Esophagus mucosa (tissue), 1 donor: ENCODE measurements at places on chromosomes 2 and 18.
A peak's percentile ranks its signal among the peaks of the same experiment; 100 is the strongest.

- no peak for ATAC-seq
Observed at GRCh38 chr2:235508371-235509160, 14.7 kb downstream of the AGAP1 start.

DNA sequence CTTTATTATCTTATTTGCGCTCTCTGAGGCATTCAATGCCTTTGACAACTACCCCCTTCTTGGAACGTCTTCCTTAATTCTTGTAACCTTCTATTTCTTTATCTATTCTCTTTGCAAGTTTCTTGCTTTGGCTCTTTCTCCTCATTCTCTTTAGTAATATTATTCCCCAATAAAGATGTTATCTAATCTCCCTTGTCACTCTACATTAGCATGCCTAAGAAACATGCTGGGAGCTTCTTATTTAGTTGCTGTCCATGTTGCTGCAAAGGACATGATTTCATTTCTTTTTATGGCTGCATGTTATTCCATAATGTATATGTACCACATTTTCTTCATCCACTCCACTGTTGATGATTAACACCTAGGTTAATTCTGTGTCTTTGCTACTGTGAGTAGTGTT is 113.7 kb downstream of the RDH14 start:
- no peak for ATAC-seq

DNA sequence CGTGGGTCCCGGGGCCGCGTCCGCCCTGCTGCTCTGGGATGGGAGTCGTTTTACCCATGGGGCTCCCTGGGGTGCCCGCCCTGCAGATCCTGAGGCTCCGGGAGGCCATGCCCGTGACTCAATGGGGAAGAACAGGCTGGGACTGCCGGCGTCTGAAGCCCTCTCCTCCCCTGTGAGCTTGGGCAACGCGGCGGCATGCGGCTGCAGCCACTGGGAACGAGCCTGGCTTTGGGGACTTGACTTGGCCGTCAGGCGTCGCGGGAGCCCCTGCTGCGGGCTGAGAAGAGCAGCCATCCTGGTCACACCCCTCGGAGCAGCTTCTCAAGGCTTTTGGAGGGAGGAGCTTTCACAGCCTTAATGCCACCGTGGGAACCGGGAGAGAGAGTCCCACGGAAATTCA is 126.9 kb upstream of the CTDP1 start:
- peak; percentile 79 for ATAC-seq

DNA sequence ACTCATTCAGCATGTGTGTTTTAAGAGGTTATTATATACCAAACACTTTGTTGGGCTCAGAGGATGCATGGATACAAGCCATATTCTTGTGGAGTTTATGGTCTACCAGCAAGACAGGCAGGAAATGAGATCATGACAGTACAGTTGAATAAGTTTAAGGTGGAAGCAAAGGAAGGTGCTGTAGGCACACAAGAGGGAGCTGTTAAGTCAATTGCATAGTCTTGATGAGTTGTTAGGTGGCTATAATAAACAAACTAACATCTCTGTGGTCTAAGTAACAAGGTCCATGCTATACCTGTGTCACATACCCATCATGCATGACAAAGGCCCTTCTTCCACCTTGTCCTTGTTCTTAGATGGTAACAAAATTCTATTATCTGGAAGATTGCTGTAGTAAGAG is 538.3 kb downstream of the CNTNAP5 start:
- ATAC-seq: no peak

GRCh38 chr2:183179156-183179555 is 54.9 kb downstream of the NUP35 start:
- ATAC-seq: no peak

DNA sequence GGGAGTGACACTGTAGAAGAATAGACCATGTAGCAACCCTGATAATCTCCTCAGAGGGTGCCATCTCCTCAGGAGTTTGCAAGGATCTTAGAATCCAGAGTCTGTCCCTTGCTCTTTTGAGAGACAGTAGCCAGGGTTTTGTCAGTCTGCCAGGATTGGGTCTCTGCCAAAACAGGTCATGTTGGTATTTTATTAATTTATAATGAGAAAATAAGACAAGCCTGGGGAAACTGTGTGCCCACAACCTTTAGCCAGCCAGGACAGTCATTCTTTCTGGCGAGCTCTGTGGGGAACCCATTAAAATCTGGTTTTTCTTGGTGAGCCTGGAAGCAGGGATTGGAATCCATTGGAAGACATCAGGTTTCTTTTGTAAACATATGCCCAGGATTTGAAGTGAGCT is 78.6 kb downstream of the PTPRM start:
- ATAC-seq: no peak

DNA sequence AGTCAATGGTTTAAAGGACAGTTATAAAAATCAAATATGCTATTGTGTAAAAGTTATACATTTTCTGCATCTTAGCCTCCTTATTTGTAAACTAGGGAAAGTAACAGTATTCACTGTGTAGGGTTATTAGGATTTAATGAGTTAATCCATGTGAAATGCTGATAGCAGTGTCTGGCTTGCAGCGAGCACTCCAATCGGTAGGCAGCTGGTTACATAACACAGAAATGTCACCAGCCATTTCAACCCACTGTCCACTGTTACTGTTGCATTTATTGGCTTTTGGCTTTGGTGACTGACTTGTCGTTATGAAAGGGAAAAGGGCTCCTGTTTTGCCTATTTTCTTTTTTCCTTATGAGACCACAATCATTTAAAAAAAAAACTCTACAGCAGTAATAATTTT is 38.9 kb downstream of the ID2 start:
- no peak for ATAC-seq

GRCh38 chr2:33320573-33320972 is 155.9 kb upstream of the RASGRP3 start:
- ATAC-seq: no peak

DNA sequence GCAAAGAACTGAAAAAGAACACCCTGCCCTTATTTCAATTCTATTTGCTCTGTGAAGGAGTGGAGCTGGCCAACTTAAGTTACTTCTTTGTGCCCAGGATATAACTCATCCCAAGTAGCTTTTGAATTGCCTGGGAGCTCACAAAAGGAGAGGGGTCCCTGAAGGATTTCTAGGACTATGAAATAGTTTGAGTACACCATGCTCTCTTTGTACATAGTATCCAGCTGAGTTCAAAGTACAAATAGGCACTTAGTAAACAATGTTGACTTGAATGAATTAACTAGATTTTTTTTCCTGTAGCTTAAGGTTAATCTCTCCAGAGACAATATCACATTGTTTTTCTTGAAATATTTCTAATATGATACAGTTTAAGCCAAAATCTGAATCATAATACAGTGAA is 47.7 kb downstream of the ZC3H15 start:
- no peak for ATAC-seq

GRCh38 chr2:150143087-150143536 is 344.4 kb downstream of the RND3 start:
- ATAC-seq: no peak

DNA sequence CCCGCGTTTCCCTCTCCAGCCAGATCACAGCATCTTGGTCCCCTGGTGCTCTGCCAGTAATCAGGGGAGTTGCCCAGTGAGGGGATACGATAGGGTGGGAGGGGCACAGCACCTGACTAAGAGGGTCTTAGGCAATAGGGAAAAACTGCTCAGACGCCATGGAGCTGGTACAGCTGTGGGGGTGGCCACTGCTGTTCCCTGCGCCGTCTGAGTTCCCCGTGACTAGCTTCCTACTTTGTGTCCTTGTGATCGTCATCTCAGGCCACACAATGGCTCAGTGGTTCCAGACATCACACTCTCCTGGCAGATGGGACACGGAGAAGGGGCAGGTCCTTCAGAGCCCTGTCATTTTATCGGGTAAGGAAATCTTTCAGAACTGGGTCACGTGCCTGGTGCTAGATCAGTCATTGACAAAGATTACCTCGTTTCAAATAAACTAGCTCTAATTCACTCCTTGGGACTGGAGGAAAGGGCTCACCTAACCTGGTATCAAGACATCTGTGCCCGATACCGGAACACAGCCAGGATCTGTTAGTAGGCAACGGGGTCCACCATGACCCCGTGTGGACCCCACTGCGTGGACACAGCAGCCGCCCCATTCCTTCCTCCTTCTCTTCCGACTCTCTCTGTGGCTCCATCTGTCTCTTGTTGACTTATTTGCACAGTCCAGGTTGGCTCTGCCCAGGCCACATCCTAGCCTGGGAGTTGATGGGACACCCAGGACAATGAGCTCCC is 101.6 kb downstream of the PTGR3 start:
- ATAC-seq: no peak

- ATAC-seq: no peak
Observed at GRCh38 chr18:58275176-58275575, 231.2 kb downstream of the NEDD4L start.

GRCh38 chr2:100043891-100044255 is 98.5 kb downstream of the AFF3 start:
- no peak for ATAC-seq

- ATAC-seq: no peak
Observed at GRCh38 chr2:145288650-145289496, 769.0 kb upstream of the ZEB2 start.

GRCh38 chr2:9699139-9700108 is 68.6 kb upstream of the YWHAQ start:
- ATAC-seq: peak; percentile 58

- ATAC-seq: no peak
Observed at GRCh38 chr18:10070561-10071000, 156.8 kb downstream of the VAPA start.

GRCh38 chr2:199383021-199383420 is 74.7 kb downstream of the SATB2 start:
- ATAC-seq: no peak

GRCh38 chr18:48194591-48195181 is 214.5 kb downstream of the ZBTB7C start:
- no peak for ATAC-seq

DNA sequence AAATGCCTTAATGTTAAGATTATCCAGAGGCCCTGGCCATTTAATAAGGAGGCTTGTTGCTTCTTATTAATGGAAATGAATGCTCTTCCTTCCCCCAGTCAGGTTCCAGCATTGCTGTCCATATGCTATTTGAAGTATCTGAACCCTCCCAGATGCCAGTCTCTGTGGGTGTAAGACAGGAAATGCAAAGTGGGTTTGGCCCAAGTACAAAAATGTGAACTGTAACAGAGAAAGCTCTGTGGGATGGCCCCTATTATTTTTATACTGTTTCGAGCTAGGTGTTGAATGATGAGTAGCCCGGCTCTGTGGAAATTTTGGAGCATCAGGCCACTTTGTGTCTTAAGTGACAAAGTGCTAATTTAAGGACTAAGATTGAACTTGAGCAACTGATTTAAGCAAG is 141.0 kb downstream of the UXS1 start:
- no peak for ATAC-seq

- ATAC-seq: no peak
Observed at GRCh38 chr2:84102274-84102673, 356.8 kb downstream of the SUCLG1 start.

DNA sequence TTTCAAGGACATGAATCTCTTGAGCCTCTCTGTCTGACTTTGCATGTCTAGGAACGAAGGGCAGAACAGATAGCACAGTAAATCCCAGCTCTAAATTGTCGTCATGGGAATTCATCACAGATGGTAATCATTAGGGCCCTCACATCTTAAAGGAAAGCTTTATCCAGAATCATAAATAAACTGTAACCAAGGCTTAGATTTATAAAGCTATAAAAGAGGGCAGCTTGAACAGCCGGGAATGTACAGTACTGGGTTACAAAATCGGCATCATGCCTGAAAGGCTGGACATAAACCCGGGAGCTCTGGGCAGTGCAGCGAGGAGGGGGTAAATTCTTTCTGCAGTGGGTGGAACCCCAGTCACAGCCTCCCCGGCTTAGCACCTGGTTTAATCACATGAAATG is 144.4 kb downstream of the GFPT1 start:
- ATAC-seq: no peak

- ATAC-seq: no peak
Observed at GRCh38 chr2:111522231-111522768, 361.7 kb downstream of the ANAPC1 start.

DNA sequence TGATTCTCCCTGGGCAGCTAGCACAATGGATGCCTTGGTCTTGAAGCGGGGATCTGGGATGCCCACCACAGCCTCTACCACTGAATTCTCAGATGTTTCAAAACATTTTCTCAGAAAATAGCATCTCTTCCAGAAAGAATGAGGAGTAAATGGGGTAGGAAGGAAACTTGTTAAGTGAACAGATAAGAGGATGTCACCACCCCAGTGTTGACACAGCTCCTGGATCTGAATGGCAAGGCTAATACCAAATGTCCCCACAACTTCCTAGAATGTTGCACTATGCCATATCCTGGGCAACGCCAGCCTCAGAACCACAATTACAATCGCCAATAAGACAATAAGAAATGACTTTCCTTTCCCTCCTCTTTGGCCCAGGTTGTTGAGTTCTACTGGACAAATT is 177.2 kb downstream of the BCL11A start:
- no peak for ATAC-seq

- ATAC-seq: no peak
Observed at GRCh38 chr2:67777010-67777409, 285.8 kb downstream of the C1D start.

DNA sequence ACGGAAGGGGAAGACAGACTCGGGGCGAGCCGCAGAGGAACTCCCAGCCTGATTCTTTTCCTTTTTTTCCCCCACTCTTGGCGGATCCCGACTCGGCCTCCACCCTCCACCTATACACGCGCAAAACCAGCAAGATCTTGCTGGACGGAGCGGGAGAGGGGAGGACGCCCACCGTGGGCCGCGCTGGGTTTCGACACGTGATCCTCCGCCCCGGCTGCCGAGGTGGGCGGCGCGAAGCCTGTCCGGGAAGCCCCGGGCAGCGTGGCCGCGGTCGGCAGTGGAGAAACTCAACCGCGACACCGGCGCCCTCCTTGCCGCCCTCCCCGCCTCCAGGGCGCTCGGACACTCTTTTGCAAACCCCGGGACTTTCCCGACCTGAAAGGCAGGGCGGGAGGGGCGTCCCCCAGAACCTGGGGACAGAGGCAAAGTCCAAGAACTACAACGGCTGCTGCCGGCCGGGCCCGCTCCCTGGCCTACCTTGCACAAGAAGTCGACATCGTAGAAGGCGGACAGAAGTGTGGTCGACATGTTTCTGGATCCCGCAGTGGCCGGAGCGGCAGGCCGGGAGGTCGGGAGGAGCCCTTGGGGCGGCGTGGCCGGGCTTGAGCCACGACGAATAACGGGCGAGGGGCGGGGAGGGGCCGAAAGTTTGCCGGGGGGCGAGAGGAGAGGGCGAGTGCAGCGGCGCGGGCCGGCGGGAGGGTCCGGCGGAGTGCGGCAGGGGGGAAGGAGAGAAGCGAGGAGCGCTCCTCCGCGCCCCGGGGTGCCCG is 433 bp downstream of the ZFP36L2 start:
- ATAC-seq: peak; percentile 4

DNA sequence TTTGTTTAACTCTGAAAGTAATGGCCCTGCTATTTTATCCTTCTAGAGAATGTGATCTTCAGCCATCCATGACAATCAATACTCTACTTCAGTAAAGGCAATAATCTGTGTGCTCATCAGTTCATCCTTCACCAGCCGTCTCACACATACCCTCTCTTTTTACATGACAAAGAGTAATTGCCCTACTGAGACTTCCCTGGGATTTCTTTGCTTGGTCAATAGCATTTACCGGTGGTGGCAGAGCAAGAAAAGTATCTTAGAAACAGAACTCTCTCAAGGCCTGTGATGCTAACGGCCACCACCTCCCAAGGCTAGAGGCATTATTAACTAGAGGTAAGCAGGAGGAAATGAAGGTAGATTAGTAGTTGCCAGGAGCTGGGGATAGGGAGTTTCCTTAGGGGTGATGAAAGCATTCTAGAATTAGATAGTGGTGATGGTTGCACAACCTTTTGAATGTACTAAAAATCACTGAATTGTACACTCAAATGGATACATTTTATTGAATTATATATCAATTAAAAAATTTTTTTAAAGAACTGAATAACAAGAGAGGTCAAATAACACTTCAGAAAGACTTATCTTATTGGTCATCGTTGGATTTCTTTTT is 57.9 kb upstream of the EPC2 start:
- ATAC-seq: no peak

GRCh38 chr2:238955648-238956531 is 108.0 kb downstream of the TWIST2 start:
- ATAC-seq: peak; percentile 89
